ENCODE measurements at places on chromosomes 2 and 18.
A peak's percentile ranks its signal among the peaks of the same experiment; 100 is the strongest.

DNA sequence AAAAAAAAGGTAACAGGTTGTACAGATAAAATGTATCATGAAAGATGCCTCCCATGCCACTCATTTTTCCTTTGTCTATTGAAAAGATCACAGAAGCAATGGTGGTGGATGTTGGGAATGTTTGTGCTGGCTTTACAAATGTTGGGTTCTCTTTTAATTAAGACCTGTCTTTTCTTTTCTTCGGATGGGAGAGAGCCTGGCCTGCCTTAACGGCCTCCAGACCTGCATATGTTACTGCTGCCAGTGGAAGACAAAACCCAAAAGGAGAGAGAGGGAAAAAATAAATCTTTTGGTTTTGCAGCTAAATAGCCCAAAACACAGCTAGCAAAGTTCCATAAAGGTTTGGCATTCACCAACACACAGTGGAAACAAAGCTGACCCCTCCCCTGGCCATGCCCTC is 50.5 kb upstream of the FZD7 start:
- DNase-seq, result no peak

- DNase-seq, result no peak
These were observed 85.3 kb downstream of the C2orf74 start for GRCh38 chr2:61247204-61247812.

GRCh38 chr18:24052053-24052452 is 37.5 kb downstream of the TTC39C start:
- no peak for DNase-seq

GRCh38 chr2:171793691-171794678 is 100.1 kb downstream of the SLC25A12 start:
- peak; percentile 14 for DNase-seq

DNA sequence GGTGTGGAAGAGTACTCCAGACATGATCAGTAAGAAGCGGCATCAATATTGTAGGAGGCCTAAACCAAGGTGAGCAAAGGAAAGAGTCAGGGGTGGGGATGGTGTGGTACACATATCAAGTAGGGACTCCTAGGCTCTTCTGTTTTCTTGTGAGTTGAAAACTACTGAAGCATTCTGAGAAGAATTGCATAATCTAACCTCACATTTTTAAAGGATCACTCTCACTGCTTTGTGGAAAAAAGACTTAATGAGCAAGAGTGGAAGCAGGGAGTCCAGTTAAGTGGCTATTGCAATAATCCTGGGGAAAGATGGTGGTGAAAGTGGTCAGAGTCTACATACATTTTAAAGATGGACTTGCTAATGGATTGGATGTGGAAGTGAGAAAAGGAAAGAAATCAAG is 899.5 kb upstream of the FAM98A start:
- DNase-seq, result no peak

- no peak for DNase-seq
These were observed 253.4 kb downstream of the HDAC4 start for GRCh38 chr2:239147376-239147775.

DNA sequence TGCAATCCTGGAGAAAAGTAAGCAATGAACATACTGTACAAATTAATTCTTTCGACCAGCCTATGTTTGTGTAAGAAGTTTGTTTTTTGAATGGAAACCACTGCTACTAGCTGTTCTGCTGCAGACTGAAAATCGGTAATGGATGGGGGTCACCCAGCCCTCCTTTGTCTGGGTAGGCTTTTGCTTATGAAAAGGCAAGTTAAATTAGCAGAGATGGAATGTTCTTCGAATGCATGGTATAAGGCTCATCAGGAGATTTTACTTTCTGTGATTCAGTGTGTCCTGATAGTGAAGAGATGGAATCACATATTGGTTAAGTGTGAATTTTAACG is 53.8 kb downstream of the EEF1B2 start:
- no peak for DNase-seq

- DNase-seq, result no peak
These were observed 40.6 kb downstream of the ACTR3 start for GRCh38 chr2:113930448-113930847.

DNA sequence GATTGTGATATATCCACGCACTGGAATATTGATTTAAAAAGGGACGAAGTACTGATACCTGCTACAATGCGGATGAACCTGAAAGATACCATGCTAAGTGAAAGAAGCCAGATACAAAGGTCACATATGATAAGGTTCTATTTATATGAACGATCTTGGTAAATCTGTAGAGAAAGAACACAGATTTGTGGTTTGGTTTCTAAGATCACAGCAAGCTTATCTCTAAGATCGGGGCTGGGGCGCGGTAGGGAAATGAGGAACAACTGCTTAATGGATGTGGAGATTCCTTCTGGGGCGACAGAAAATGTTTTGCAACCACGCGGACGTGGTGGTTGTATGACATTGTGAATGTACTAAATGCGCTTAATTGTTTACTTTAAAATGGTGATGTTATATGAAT is 60.1 kb downstream of the NEDD4L start:
- no peak for DNase-seq

- DNase-seq, result no peak
These were observed 605.2 kb upstream of the SYT4 start for GRCh38 chr18:43882358-43883055.

GRCh38 chr18:59593291-59593717 is 103.9 kb downstream of the CCBE1 start:
- DNase-seq, result no peak

- DNase-seq, result no peak
These were observed 17.5 kb downstream of the TRAPPC12 start for GRCh38 chr2:3396920-3397559.

GRCh38 chr18:74290021-74290420 is 1.7 kb downstream of the CYB5A start:
- DNase-seq, result no peak

- DNase-seq, result no peak
These were observed 67.2 kb downstream of the MBP start for GRCh38 chr18:77065221-77065981.

DNA sequence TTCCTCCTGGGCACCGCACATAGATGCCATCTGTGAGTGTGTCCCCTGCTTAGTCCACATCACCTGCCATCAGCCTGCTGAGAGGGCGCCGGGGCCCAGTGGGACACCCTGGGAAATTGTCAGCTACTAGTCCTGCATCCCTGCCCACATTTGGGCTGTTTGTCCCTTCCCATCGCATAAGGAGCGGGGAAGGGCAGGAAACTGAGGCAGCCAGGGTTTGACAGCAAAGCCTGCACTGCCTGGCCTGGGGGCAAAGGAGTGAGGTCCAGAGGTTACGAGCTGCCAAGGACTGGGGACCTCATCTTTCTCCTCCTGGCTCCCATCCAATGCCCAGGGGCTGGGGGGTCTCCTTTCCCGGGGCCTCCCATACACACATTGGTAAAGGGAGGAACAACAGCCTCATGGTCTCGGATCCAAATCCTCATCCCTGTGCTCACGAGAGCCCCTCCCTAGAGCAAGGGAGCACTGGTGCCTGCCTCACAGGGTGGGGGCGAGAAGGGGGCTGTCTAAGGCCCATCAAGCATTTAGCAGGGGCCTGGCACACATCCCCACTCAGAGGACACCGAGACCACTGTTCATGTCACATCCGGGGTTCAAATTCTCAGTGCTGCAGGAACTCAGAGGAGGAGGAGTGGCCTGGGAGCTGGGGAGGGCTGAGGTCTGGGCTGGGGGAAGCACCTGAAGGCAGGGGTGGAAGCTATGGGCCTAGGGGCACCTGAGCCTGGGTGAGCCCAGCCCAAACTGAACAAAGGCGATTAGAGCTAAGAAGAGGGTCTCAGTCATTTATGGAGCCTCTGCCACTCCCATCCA is 113.8 kb downstream of the SMAD7 start:
- no peak for DNase-seq

GRCh38 chr2:162712598-162712997 is 126.0 kb downstream of the KCNH7 start:
- DNase-seq, result no peak

- no peak for DNase-seq
These were observed 113.8 kb downstream of the CTAGE1 start for GRCh38 chr18:22303927-22304326.

DNA sequence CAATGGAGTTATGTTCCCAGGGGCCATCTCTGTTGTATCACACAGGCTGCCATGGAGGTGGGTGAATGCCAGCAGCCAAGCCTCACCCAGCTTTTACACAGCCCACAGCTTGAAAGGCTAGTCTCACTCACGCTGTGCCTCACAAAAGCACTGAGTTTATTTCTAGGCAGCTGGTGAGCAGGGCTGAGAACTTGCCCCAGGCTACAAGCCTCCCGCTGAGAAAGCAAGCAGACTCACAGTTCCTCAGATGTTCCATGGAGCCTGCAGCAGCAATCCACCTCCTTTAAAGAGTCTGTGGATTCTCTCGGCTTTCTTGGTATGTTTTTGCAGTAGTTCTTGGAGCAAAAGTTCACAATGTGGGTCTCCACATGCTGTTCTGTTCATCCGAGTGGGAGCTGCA is 40.9 kb upstream of the ALKAL2 start:
- DNase-seq, result no peak

DNA sequence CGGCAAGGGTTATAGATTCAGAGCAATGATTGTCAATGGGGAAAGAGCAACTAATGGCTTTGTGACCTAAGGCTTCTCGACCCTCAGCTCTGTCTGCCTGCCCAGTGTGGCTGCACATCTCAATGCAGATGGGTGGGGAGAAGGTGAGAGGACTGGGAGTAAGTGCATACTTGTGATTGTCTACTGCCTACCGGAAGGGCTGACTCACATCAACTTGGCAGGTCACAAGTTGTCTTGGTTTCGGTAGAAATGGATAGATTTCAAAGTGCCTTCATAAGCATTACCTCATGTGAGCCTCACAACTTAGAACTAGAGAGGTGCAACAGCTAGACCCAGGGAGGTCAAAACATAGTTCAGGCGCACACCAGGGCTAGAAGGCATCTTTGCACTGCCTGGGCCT is 29.4 kb downstream of the STAT1 start:
- DNase-seq, result no peak

DNA sequence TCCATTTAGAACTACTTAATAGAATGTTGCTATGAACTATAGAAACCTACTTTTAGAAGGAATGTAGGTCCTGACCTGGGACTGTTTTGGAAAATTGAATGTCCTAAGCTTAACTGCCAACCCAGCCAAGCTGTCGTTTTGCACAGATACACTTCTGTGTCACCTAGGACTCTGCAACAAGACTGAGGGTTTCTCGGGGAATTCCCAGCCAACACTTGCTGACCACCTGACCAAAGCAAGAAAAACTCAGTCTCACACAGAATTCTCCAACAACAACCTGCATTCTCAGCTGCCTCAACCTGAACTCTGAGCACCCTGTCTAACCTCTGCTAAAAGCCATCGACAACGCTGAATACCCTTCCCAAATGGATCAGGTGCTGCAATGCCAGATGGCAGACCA is 128.2 kb downstream of the SS18 start:
- no peak for DNase-seq

DNA sequence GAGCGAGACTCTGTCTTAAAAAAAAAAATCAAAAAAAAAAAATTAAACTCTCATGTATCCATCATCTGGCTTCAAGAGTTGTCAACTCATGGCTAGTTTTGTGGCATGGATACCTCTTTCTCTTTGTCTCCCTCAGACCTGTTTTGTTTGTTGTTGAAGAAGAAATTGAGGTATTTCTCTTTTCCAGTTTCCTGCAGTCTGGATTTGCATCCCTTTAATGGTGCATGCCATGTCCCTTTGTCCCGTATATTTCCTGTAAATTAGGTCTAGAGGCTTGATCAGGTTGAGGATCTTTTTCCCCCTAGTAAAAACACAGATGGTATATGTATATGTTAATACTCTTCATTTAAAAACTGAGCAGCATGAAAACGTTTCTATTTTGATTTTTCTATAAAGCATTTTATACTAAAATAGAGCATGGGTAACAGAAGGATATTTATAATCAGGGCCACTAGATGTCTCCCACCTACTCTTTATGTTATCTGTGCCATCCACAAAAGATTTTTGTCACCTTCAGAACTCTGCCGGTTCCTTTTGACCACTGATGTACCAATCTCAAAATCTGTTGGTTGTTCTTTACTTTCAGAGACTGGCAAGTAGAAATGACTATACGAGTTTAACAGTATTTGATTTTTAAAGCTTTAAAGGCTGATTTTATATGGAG is 80.1 kb downstream of the GALNT1 start:
- no peak for DNase-seq

- no peak for DNase-seq
These were observed 241.3 kb downstream of the PRKCE start for GRCh38 chr2:45892757-45893156.

DNA sequence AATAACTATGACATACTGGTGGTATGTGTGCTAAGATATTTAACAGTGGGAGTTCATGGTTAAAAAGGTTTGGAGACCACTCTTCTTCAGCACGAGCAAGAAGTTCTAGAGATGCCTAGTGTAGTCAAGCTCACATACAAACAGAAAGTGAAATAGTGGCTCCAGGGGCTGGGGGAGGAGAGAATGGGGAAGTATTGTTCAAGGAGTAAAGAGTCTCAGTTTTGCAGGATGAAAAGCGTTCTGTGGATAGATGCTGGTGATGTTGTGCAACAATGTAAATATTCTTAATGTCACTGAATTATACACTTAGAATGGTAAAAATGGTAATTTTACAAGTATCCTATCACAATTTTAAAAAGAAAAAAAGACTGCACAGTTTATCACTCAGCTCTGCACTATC is 29.0 kb upstream of the EPAS1 start:
- no peak for DNase-seq

DNA sequence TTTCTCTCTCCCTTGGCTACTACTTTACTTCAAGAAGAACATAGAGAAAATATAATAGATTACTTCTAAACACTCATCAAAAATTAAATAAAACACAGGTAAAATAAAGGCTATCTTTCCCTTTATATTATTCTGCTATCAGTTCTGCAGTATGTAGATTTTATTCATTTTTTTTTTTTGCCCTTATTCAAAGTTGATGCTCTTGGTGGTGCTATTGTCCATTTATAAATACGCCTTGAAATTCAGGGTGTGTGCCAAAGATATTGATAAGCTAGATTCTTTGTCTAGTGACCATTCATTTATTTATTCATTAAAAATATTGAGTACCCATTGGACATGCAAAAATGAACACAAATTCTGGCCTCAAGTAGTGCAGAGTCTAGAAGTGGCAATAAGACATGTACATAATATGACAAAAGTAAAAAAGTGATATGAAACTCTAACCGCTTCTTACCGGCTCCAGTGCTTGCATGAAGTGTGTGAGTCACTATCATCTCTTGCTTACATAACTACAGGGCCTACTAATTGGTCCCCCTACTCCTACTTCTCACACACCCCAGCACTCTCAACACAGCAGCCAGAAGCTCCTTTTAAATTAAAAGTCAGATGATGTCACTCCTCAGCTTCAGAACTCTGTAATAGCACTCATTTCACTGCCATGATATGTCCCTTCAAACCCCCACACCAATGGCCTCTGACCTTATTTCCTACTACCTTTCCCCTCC is 208.3 kb upstream of the FANCL start:
- peak; percentile 80 for DNase-seq

DNA sequence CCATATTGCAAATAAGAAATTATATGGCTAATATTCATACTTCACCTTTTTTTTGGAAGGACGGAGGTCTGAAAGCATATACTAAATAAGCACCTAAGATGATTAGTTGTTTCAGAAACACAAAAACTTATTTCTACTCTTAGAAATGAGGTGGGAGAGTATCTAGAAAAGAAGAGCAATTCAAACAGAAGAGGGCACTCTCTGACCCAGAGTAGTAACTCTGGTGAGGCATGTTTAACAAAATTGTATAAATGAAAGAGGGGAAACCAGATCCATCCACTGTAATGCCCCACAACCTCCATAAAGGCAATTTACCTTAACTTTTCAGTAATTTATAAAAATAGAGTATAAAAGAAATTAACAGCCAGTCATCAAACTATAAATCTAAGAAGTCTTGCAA is 669.6 kb upstream of the VRK2 start:
- no peak for DNase-seq

Data from putamen (tissue), 1 donor.